Stimulated activated CD8-positive, alpha-beta memory T cell treated with anti-CD3 and anti-CD28 coated beads, Interleukin-4, amount 100 ng/mL, for 4 hours (primary cell): ENCODE measurements at places on chromosomes 2 and 18.

- no peak for DNase-seq
Measured at GRCh38 chr2:199791326-199791725, 59.7 kb downstream of the FTCDNL1 start.

GRCh38 chr18:13415736-13416135 lies 197.2 kb downstream of the LDLRAD4 start:
- DNase-seq, result no peak

GRCh38 chr18:50218432-50219197 lies 23.7 kb upstream of the MYO5B start:
- no peak for DNase-seq

GRCh38 chr2:102895376-102895775 lies 133.5 kb downstream of the TMEM182 start:
- DNase-seq, result no peak

DNA sequence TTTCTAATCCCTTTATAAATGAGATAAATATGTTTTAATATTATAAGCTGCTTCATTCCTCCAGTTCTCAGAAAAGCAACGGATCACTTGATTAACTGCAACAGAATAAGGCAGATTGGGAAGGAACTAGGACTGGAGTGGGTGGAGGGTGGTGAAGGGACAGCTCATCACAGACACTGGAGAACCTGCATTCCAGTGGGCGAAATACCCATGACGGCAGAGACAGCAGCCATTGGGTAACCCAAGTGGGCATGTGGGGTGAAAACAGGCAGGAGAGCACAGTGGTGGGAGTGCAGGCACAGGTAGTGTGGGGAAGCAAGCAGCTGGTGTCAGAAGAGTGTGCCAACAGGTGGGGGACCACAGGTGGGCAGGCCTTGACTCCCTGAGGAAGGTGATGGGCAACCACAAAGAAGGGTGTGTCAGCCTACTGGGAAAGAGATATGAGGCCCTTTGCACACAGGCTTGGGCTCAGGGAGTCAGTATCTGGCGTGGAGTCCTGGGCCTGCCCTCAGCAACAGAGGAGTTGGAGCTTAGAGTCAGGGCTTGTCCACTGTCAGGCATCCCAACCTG lies 27.2 kb downstream of the DPYSL5 start:
- DNase-seq, result no peak

DNA sequence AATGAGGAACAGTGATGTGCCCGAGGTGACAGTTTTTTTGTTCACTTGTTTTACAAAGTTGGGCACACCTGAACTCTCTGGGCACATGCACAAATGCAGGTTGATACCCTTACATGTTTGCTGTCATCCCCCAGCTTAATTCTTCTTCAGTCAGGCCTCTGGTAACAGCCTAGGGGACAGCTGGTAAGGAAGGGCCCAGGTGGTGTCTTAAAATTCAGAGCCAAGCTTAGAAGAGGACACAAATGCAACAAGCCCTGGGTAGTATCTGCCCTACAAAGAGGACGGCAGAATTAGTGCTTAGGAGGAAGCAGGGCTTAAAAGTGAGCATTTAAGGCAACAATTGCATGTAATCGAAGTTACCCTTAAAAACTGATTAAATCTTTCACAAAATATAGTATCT lies 171.9 kb upstream of the ACAA2 start:
- no peak for DNase-seq

DNA sequence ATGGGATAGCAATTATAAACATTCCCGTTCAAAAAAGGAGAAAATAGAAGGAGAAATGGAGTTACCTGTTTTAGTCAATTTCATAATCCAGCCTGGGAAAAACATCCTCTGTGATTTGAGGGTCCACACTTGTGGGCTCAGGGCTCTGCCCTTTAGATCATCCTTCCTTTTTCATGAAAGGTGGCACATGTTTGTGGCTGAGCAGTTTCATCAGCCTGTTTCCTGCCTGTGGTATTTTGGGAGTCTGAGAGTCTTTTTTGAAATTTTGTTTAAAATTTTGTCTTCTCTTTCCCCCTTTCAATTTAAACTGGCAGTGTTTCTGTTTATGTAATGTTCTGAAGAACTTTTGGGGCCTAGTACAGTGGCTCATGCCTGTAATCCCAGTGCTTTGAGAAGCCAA lies 84.0 kb downstream of the KIAA1328 start:
- DNase-seq, result no peak

- no peak for DNase-seq
Measured at GRCh38 chr2:26612034-26612433, 29.1 kb downstream of the CIB4 start.

DNA sequence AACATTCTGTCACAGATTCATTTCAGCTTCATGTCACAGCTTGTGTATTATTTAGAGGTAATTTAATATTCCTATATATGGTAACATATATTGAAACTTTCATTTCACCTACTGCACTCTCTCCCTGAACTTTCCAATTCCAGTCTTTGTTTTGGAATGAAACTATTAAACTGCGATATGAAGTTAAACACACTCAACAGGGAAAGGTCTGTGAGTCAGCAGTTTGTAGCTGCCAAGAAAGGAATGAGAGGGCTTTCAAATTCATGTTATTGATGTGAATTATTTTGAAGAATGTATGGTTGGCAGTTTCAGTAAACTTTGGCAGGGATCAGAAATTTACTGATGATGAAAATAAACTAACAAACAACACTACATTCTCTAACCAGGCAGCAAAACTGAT lies 148.3 kb downstream of the HNMT start:
- no peak for DNase-seq

- no peak for DNase-seq
Measured at GRCh38 chr18:54393648-54394294, 36.1 kb downstream of the C18orf54 start.

DNA sequence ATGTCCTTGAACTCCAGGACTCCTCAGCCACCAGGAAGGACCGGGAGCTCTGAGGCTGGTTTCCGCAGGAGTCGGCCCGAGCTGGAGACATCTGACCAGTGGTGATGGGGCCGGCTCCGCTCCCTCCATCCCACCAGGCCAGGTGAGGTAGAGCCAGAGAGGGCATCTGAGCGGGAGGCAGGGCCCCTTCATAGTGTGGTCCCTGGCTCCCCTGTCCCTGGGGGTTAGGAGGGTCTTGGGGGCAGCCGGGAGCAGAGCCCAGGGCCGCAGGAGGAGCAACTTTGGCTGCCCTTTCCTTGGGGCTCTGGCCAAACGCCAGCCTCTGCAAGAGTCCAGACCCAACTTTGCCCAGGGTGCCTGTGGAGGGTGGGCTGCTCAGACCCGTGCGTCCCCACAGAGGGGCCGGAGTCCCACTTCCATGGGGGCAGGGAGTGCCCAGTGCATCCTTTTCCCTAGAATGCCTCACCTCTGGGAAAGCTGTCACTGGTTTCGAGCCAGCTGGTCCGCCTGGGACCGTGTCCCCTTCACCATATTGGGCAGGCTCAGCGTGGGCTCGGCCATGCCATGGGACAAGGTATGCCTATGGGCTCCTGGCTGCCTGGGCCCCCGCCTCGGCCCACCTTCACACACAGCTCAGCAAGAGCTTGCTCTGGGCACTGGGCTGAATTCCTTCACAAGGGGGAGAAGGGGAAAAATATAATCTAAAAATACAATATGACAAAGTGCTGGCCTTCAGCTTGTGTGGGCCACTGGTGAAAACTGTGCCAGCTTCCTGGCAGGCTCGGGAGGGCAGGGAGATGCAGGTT lies 148.6 kb downstream of the TWIST2 start:
- DNase-seq, result no peak

DNA sequence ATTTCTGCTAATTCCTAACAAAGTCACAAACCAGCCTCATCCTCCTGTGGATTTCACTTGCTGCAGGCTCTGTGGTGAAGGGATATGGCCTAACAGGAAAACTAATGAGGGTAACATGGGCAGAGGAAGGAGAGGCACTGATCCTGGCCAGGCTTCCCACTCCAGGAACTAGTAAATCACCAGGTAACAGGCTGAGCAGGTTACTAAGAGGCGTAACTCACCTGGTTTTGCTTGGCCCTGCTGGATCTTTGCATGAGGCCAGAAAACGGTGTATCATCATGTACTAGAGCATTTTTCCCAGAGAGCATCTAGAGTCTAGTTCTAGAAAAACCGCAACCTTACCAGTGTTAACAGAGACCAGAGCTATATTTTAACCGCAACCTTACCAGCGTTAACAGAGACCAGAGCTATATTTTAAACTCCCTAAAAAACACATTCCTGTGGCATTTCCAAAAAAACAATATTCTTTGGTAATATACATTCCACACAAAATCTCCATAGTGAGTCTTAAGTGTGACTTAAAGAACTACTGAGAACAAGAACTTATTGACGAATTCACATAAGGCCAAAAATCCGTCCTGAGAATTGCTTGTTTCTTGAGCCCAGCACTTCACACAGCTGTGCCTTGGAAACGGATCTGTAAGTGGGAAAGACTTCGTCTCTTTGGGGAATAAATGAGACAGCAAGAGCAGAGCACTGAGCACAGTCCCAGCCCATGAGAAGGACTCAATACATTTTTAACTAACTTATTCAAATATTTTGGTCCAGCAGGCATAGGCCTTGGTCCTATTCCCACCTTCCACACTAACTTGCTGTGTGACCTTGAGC lies 43.4 kb downstream of the DPP4 start:
- DNase-seq, result no peak

- DNase-seq, result no peak
Measured at GRCh38 chr2:216665242-216665641, 30.1 kb downstream of the IGFBP5 start.

GRCh38 chr18:59159986-59160385 lies 20.3 kb downstream of the SEC11C start:
- no peak for DNase-seq

DNA sequence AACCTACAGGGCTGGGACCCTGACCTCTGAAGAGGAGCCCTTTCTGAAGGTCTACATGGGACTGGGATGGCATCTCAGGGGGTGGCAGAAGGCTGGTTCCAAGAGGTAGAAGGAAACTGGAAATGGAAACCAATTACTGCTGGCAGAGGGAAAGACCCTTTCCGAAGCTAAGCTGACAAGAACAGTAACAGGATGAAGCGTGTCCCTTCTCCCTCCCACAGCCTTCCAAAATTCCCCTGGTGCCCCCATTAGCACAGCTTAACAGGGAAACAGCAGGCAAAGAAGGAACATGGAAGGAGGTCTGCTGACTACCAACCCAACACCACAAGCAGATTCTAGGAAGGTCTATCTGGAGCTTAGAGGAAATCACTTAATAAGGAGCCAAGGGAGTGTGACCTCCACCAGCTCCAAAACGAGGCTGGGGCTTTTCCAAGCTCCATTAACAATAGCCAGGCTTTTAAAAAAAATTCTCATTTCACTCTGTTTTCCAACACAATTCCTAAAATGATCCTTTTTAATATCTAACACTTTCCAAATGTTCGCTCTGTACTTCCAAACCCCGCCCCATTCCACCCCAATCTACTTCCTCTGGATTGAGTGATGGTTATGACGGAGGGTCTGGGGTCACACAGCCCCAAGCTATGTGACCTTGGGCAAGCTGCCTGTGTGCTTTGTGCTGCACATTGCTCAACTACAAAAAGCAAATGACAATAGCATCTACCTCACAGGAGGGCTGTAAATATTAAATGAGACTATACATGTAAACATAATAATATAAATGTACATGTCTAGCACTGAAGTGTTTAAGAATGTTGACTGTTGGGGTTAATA lies 55.2 kb downstream of the STK39 start:
- DNase-seq, result no peak

DNA sequence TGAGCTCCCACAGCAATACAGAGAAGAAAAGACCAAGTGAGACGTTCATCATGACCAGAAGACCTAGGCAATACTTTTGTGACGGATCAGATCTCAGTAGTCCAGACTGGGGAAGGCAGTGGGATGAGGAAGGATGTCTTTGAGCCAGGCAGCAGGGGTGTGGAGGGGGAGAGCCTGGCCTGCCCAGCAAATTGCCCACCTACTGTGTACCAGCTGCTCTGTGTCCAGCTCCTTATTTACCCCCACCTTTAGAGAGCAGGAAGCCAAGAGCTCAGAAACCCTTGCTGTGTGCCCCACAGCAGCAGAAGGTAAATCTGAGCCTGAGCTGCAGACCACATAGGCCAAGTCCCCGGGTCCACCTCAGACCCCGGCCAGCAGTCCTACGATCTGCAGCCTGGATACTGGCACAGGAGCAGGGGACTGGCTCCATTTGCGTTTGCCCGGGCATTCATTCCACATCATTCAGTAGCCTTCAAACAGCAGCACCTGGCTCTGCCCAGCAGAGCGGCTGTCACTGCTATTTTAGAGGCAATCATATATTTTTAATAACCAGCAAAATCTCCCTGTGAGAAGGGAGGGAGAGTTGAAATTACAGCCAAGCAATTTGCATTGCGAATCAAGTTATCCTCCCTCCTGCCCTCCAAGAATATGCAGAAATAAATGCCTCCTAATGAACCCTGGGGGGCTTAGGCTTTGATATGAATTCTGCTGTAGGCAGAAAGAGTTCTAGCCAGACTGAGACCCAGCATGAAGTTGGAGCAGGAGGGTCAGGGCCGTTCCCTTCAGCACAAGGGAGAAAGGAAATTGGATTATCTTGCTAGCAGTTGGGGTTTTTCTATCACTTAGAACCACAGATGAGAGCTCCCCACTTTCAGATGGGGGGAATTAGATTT lies 110.0 kb upstream of the FZD7 start:
- no peak for DNase-seq

GRCh38 chr18:495017-495416 lies 5.5 kb downstream of the COLEC12 start:
- no peak for DNase-seq

- peak; percentile 4 for DNase-seq
Measured at GRCh38 chr18:5238371-5238976, 41.4 kb upstream of the AKAIN1 start.

GRCh38 chr2:111122631-111123421 lies 2.1 kb downstream of the BCL2L11 start:
- DNase-seq, result no peak

DNA sequence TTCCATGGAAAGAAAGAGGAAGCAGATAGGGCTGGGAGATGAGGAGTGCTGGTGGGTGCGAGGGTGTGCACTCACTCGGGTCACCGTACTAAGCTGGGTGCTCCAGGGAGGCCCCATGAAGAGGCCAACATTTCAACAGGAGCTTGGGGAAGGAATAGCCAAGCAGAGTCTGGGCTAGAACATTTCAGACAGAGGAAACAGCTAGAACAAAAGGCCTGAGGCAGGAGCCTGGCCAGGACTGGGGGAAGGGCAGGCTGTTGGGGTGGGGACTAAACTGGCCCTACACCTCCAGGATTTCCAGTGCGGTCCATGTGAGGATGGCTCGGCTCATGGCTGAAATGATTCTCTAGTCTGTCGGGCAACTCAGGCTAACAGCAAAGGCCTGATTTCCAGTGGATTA lies 90.8 kb downstream of the ZFP36L2 start:
- DNase-seq, result no peak

DNA sequence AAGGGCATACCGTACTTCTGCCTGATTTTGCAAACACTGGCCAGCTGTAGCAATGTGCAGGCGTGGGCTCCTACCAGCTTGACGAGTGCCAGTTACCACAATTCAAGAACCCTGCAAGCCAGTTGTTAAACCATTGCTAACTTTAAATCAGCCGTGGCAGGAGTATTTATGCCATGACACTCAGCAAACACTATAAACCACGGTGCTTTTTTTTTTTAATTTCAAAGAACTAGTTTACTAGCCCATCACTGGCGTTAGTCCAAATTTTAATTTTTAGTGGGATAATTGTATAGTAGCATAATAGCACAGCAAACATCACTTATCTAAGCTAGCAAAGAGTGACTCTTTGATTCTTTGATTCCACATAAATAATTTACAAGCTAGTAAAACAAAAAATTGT lies 111.1 kb downstream of the COL4A4 start:
- DNase-seq, result no peak
